ENCODE measurements at places on chromosomes 13 and 19.
A peak's percentile ranks its signal among the peaks of the same experiment; 100 is the strongest.

DNA sequence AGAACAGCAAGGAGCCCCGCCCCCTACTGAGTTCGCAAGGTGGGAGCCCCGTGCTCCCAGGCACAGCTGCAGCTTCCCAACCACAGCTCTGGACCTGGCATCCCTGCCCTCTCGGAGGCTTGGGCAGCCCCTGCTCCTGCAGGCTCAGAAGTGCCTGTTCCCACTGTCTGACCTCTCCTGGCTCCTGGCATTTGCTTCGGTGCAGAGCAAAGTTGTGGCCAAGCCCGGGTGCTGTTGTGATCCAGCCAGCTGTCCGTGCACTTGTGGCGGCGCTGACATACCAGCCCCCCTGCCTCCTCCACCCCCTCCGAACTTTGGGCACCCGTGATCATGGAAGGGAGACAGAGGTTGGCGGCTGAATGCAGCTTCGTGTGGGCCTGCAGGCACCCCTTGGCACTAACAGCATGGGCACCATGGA lies 1386.8 kb downstream of the PCDH9 start:
- DNase-seq: no peak

GRCh38 chr19:45045671-45046353 lies 7.0 kb downstream of the CLASRP start:
- DNase-seq: no peak

- DNase-seq: no peak
These were observed 604.6 kb upstream of the GPC6 start for GRCh38 chr13:92621985-92622384.

DNA sequence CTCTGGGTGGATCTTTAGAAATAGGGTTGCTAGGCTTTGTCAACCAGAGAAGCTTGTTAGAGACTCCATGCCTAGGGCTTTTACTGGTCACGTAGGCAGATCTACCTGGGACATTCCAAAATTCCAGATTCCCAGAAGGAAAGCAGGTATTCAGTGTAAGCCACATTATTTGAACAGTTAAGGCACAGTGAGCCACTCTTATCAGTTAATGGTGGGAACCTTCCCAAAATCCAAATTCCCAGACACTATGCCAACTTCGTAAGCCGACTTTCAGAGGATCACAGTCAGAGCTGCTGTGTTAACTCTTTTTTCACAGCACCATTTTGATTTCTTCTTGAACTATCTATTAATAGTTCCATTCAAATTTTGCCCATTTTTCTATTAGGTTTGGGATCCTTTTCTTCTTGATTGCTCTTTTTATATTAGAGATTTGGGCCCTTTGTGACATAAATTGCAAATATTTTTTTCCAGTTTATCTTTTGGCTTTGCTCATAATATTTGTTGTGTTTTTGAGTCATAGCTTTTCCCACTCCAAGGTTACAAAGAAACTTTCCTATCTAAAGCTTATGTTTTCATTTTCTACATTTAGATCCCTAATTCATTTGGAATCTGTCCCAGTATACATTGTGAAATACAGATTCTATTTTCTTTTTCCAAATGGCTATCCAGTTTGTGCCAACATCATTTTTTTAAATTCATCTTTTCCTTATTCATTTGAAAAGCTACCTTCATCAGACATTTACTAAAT lies 77.3 kb downstream of the DHRS12 start:
- no peak for DNase-seq

GRCh38 chr19:7326105-7326877 lies 22.4 kb upstream of the ARHGEF18 start:
- no peak for DNase-seq

- no peak for DNase-seq
These were observed 1.6 kb upstream of the BBC3 start for GRCh38 chr19:47232422-47233211.

DNA sequence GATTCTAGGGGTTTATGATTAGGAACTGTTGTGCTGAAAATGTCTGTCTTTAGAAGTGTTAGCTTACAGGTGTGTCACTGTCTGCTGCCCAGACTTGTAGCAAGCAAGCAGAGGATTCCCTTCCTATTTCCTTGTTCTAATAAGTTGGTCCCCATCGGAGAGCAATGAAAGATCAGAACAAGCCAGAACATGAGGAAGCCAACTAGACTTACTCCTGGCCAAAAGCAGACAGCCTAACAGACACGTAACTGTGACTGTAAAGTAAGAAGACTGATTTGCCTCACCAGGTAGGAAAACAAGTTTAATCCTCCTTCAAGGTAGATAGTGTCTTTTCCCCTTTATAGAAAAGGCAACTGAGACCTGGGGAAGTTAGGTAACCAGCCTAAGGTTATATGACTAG lies 12.5 kb downstream of the POLR1D start:
- no peak for DNase-seq

GRCh38 chr13:51003642-51004041 lies 94.1 kb downstream of the RNASEH2B start:
- DNase-seq: no peak

DNA sequence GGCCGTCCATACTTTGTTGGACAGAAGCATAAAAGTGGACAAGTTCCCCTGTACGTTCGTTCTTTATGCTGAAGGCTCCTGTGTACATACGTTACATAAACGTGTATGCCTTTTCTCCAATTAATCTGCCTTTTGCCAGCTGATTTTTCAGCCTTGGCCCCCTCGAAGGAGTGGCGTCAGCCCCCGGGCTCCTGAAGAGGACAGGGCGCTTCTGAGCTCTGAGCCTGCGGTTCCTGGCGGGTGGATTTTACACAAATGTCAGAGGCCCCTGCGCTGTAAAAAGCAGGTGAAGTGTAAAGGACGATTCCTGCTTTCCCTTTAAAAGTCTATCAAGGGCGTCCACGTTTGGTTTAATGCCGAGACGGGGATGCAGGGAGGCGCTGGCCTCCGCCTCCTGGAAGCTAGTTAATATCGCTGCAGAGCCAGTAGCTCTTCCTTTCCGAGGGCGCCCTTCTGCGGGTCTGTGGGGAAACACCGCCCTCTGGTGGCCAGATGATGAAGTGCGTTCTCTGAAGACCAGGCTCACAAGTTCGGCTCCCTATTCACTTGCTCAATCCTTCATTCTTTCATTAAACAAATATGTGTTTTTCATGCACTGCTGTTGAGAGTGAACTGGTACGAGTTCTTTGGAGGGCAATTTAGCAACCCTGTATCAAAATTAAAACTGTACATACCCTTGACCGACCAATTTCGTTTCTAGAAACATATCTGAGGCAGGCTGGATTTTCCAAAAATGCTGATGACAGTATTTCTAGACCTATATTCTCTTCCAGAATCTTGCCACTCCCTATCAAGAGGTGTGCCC lies 62.0 kb downstream of the GPR12 start:
- peak; percentile 79 for DNase-seq

DNA sequence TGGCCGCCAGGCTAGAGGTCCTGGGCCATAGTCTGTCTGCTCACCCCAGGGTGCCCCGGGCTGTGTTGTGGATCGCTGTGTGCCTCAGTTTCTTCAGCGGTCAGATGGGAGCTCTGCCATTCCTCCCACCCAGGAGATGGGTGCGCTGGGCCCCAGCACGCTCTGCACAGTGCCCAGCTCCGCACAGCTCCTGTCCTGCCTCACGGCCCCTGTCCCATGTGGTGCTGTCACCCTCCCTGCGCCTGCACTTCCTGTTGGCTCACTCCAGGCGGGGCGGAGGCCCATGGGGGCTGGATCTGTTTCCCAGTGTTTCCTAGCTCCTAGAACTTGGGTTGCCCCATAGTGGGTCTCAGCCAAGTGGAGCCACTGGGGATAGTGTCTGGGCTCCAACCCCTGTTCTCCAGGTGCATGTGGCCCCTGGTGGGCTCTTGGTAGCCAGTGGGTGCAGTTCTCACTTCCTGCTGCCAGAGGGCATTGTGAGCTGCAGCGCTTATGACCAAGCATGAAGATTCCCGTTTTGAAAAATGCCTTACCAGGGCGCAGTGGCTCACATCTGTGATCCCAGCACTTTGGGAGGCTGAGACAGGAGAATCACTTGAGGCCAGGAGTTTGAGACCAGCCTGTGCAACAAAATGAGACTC lies 69.8 kb downstream of the KDM4B start:
- DNase-seq: no peak

DNA sequence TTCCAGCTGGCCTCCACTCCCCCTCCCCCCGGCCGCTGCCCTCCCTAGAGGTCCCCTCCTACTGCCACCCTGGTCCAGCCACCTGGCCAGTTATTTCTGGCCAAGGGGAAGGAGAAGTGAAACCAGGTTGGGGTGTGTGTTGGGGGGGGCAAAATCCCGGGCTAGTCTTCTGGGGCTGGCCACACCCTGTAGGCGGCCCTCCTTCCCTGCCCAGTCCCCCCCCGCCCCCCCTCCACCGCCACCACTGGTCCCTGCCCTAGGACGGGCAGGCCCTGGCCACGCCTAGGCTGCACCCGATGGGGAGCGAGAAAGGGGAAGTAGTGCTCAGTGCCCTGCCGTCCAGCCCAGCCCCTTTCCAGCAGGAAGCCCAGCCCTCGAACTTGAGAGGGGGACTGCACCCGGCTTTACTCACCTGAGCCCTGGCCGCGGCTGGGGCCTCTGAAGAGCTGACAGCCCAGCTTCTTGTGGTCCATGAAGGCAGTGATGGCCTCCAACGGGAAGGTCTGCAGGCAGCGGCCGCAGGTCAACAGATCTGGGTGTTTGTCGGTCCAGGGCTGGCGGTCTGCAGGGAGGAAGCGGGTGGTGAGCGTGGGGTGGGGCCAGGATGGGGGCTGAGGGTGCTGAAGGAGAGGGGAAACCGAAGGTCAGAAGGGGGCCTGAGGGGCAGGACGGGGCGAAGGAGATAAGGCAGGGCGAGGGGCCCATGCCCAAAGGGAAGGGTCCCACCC lies 813 bp downstream of the ZNF296 start:
- DNase-seq: peak; percentile 49

- DNase-seq: peak; percentile 60
These were observed at the start of gene GADD45GIP1 for GRCh38 chr19:12956446-12957388. TSS of gene GADD45GIP1 (minus strand) at chr19:12957223. CDS start at chr19:12957212, 11 bp downstream.

DNA sequence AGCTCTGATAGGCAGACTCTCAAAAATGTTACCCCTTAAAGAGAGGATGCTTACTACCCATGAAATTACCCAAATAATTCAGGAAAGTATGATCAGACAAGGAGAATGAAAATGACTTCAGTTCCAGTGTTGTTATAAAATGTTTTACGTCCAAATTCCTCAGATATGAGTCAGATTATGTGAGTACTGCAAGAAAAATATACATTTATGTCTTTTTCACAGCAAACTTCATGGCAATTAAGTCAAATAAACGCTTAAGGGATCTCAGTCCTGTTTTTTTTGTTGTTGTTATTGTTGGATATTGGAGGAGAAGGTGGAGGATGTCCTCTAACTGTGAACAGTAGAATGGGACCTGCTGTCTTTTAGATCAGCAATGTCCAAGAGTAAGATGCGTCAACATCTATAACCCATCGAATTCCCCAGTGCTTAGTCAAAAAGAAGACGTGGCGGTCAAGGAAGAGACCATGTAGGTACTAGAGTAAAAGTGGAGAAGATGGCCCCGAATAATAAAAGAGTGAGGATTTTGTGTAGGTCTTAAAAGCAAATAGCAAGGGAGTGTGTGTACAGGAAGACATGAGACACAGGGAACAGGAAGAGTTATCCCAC lies 215.4 kb upstream of the IRS2 start:
- no peak for DNase-seq
